Effector memory CD8-positive, alpha-beta T cell (primary cell): ENCODE measurements at places on chromosomes 5 and 9.

- peaks cover 27% of the 10 kb centered on the region for H3K4me1 ChIP-seq
- H3K27ac ChIP-seq = no peak overlapping the region
- H3K4me3 ChIP-seq = no peak overlapping the region
- H3K27me3 ChIP-seq = no peaks in the 10 kb centered on the region
- H3K36me3 ChIP-seq = peaks cover 3% of the 10 kb centered on the region
- no peak for DNase-seq
Observed at GRCh38 chr9:123926941-123927340, 3.0 kb downstream of the DENND1A start.

- H3K36me3 ChIP-seq = peaks cover 36% of the 10 kb centered on the region
- DNase-seq = no peak
- peaks cover 37% of the 10 kb centered on the region for H3K4me1 ChIP-seq
- H3K27ac ChIP-seq = peak within 1 kb of the TSS; percentile 93
- peak within 1 kb of the TSS; percentile 94 for H3K4me3 ChIP-seq
- H3K27me3 ChIP-seq = no peaks in the 10 kb centered on the region
Observed at GRCh38 chr9:137027369-137028262, at the start of gene ABCA2. TSS of gene ABCA2 (minus strand) at chr9:137028237. CDS start at chr9:137028140, 97 bp downstream.

DNA sequence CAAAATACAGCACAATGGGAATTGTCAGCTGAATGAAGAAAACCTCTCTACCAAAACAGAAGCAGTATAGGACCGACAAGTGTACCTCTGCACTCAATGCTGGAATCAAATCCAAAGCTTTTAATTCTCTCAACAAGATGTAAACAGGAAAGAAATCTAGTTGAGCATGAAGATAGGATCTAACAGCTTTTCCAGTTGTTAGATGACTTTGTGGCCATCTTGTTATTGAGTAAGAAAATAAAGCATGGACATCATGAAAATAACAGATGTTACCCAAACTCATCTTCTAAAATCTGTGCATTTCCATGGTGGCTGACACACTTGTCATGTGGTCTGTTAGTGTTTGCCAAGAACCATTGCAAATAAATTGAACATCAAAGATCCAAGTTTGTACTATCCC is 34.7 kb downstream of the SREK1 start:
- H3K27me3 ChIP-seq = no peaks in the 10 kb centered on the region
- peaks cover 55% of the 10 kb centered on the region for H3K36me3 ChIP-seq
- DNase-seq = no peak
- no peak overlapping the region for H3K4me3 ChIP-seq
- no peak overlapping the region for H3K27ac ChIP-seq

GRCh38 chr5:32625106-32625505 is 39.7 kb downstream of the SUB1 start:
- H3K36me3 ChIP-seq = no peaks in the 10 kb centered on the region
- H3K27me3 ChIP-seq = peaks cover 7% of the 10 kb centered on the region
- no peaks in the 10 kb centered on the region for H3K4me1 ChIP-seq
- no peak overlapping the region for H3K27ac ChIP-seq
- DNase-seq = no peak
